Stimulated activated CD8-positive, alpha-beta memory T cell treated with anti-CD3 and anti-CD28 coated beads, Interleukin-15, amount 100 ng/mL, for 4 hours (primary cell): ENCODE measurements at places on chromosomes 12 and 14.
A peak's percentile ranks its signal among the peaks of the same experiment; 100 is the strongest.

DNA sequence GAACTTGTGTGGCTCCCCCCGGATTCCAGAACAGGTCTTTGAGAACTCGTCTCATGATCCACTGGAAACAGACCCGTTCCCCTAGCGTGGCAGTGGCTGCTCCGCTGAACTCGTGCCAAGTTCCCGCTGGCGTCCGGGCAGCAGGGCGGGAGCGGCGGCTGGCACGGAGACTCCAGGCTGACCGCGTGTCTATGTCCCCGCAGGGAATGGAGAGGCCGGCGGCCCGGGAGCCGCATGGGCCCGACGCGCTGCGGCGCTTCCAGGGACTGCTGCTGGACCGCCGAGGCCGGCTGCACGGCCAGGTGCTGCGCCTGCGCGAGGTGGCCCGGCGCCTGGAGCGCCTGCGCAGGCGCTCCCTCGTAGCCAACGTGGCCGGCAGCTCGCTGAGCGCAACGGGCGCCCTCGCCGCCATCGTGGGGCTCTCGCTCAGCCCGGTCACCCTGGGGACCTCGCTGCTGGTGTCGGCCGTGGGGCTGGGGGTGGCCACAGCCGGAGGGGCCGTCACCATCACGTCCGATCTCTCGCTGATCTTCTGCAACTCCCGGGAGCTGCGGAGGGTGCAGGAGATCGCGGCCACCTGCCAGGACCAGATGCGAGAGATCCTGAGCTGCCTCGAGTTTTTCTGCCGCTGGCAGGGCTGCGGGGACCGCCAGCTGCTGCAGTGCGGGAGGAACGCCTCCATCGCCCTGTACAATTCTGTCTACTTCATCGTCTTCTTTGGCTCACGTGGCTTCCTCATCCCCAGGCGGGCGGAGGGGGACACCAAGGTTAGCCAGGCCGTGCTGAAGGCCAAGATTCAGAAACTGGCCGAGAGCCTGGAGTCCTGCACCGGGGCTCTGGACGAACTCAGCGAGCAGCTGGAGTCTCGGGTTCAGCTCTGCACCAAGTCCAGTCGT, 1.5 kb downstream of the APOLD1 start:
- DNase-seq, result peak; percentile 68

DNA sequence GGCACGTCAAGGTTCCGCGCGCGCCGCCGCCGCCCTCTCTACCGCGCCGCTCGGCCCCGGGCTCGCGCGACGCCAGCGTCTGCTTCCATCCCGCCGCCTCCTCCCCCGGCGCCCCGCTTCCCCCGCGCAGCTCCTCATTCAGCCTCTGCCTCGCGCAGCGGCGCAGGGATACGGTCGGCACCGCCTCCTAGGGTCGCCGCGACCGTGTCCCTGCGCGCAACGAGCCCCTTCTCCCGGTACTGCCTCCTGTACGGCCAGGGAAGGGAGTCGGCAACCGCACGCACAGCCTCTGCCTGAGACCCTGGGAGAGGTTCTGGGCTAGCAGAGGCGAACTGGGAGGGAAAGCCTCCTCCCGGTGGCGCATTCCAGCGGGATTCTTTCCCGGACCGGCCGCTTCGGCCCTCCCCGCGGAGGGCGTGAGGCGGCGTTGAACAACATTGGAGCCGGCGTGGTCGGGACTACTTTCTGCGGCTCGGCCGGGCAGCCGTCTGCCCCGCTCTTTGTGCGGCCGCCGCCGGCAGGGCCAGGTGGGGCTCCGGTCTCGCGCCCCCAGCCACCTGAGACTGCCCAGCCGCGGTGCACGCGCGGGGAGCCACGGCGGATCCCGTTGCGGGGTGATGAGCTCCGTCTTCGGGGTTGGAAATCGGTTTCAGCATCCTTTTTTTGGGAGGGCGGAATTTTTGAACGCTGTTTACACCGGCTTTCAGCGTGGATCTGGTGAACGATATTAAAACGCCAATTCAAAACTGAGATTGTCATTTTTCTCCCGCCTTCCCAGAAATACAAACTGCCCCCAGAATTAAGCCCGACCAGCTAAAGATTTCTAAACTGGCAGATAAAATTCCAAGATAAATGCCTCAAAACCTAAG, at the start of gene LRP6:
LRP6 (minus strand) TSS at position 172 of the 869 bp plus-strand sequence. CDS start 309 bp downstream, outside the sequence.
- DNase-seq, result peak; percentile 51

GRCh38 chr12:108717243-108717642, 14.1 kb downstream of the CORO1C start:
- DNase-seq, result no peak

GRCh38 chr12:100528471-100529127, 44.9 kb upstream of the GAS2L3 start:
- DNase-seq, result no peak

DNA sequence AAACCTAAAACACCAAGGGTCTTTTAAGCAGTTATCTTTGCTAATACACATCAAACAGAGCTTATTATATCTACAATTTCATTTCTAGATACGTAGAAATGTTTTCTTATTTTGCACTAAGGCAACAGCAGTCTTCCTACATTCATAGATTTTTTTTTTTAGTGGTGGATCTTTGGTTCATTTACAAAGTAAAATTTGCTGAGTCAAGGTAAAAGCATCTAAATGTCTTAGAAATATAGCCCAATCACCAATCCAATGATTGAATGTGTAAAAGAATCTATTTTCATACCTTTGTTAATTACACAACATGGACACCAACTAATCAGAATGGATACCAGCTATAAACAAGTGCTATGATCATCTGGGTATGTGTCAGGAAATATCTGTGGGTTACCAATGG, 272.2 kb upstream of the TMPO start:
- no peak for DNase-seq

DNA sequence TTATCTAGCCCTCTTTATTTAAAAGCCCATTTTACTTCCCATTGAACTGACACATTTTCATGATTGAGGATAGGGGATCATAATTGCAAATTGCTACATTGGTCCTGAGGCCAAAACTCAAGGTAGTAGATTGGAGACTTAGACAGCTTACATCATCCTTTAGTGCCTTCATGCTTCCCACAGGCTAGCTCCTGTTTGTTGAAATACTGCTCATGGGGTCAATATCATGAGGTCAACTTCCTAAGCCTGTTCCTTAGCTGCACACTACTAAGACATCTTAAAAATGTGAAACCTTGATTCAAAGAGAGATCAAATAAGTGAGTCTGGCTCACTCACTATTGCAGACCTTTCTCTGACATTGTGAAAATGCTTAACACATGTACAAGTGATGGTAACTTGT, 113.0 kb downstream of the TBC1D30 start:
- DNase-seq, result no peak

DNA sequence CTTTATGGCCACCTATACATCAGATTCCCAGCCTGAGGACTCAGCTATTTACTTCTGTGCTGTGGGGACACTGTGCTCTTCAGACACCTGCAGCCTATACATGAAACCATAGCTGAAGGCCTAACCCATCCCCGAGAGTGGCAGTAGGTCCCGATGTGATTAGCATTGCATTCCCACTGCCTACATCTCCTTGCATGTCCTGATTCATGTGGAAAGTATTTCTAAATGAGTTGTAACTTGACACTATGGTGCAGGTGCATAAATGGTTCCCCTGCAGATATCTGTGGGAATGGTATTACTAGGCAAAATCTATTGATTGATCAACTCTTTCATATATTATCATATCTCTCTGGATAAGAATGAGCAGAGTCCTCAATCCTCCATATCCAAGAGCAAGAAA, 433.5 kb downstream of the DAD1 start:
- no peak for DNase-seq

DNA sequence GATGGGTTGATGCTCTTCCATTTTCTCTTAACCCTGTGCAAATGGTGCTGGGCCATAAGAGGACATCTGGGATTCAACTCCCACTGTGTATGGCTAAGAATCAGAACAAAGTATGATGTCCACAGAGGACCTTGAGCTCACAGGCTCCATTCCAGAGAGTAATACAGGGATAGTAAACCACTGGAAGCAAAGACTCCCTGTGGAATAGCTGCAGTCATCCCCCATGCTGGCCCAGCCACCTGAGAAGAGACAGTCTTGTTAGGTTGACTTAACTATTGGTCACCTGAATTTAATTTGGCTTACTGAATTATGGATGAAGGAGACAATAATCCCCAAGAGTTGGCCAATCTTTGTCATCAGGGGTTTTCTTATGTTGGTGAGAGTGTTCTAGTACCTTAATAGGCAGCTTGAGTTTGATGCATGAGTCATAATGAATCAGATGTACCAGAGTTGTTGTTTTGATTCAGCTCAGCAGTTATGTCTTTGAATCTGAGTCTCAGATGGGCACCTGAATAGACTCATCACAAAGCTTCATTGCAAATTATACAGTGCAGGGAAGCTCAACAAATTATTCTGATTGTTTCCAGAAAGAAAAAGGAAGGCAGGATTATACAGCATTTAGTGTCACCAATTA, 122.7 kb downstream of the SSPN start:
- DNase-seq, result no peak

- DNase-seq, result no peak
Measured at GRCh38 chr12:124737040-124737419, 126.6 kb downstream of the SCARB1 start.
